Activated T-helper 1 cell treated with Interleukin-2 at 50 U/mL for 16 hours (primary cell): ENCODE measurements at places on chromosomes 12 and 14.

DNA sequence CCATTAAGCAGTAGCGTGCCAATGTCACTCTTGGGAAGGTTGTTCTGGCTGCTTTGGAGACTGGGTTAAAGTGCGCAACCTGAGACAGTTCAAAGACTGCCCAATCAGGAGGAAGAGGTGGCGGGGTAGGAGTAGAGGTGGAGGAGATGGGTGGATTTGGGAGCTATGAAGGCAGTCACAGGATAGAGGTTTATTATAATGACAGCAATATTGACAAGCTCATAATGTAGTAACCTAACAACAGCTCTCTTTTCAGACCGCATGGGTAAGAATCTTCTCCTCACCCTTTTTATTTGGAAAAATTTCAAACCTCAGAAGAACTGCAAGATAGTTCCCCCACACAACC, 5.3 kb upstream of the PSMD9 start:
- DNase-seq: no peak

DNA sequence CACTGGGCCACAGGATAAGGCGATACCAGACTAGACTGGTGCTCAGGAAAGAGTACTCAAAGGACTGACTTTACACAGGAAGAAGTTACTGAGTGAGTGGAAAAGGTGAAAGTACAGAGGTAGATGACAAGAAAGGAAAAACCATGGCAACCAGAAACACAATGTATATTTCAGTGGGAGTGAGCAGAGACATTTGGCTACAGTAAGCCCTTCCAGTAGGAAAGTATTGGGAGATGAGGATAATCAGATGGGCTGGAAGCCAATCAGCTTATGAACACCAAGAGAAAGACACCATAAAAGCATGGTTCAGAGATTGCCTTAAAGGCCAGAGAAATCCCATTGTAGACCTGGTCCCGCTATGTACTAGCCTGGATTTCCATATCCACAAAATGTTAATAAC, 51.6 kb downstream of the TMTC1 start:
- no peak for DNase-seq

DNA sequence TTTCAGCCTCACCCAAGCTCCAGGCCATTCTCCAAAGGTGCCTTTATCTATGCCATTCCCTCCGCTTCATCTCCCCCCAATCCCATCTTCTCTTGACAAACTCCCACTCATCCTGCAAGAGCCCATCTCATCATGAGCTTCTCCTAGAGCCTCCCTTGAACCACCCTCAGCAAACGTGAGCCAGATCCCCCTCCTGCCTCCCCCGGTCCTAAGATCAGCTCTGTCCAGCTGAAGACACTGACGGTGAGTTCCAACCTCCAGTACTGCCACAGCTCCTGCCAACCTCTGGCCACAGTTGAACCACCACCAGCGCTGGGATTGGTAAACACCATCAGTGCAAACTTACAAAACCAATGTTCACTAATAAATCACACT, 124.6 kb downstream of the BCL11B start:
- DNase-seq: no peak

DNA sequence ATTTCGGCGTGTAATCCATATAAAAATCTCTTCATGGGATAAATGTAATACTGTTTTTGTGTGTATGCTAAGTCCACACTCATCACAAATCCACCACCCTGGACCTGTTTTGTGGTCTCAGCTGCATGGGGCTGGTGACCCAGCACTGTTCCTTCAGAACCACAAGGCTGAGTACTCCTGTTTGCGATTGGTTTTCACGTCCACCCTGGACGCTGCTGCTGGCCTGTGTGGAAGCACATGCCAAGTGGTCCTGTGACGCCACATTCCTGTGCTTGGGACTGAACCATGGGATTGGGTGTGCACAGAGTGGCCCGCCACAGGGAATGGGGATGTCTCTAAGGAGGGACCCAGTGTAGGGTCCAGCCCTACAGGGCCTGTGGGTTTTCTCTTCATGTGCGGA, 4.3 kb downstream of the PUS1 start:
- no peak for DNase-seq

- DNase-seq: peak; percentile 5
These were observed 2.1 kb upstream of the PLEK2 start for GRCh38 chr14:67413806-67414769.

DNA sequence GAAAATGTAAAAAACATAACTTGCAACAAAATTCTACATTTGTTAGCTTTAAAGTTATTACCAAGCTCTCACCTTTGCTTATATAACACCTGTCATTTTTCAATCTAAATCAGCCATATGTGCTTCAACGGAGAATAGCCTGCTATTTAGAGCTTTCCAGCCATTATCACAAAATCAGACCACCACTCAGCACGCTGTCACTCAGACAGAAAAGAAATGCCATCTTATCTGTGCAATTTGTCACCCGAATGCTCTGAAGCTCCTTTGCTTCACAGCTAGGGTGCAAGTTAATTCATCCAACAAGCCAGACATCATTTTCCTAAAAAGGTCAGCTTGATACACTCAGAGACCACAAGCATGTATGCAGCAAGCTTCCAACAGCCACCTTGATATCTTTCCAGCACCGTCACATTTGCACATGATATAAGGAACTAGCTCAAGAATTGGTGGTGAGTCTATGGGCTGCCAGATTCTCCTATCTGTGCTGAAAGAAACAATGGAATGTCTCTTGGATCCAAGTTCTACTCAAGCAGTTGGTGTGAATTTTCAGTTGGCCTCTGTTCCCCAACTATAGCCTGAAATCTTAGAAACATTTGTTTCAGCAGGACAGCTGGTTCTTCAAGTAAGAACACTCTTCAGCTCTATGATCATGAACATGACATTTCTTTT, 20.0 kb upstream of the IFNG-AS1 start:
- no peak for DNase-seq

DNA sequence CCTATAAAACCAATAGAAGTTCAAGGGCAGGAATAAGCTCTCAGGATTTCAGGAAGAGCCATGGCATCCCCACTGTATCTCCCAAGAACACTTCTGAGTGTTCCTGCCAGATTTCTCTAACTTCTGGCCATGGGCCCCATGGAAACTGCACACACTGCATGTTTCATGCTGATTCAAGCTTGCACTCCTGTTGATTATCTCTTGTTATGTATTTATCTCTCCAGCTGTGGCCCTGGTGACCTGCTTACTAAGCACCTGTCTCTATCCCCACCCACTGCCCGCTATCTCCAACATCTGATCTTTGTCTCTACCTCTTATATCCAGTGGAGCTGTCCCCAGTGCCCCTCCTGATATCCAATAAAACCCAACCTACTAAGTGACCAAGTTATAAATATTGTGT, 285.3 kb downstream of the PDZRN4 start:
- DNase-seq: no peak

DNA sequence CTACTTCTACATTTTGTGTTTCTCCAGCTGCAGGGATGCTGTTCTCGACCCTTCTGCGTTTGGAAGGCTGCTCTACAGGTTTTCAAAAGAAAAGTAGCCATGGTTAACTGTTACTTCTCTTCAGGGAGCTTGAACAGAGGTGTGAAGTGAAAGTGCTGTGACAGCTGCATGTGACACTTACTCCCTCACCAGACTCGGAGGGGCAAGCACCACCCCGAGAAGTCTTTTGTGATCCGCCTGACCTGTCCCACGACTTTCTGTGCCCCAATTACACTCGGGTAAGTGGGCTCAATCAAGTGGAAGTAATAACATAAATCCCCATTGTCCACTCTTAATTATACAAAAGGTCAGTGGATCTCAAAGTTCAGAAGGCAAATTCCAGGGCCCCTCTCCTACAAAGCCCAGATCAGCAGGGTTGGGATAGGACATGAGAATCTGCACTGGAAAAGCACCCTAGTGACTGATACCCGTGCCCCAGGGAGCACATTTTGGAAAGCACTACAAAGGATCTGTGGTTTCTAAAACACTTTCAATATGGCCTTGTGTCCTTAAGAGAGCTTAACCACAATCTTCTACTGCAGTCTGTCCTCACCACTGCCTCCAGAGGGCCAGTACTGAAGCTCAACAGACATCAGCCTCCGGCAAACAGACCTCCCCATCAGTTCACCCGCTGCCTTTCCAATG, 11.5 kb downstream of the FICD start:
- DNase-seq: no peak

- no peak for DNase-seq
These were observed 12.7 kb downstream of the BDKRB1 start for GRCh38 chr14:96268431-96269358.

DNA sequence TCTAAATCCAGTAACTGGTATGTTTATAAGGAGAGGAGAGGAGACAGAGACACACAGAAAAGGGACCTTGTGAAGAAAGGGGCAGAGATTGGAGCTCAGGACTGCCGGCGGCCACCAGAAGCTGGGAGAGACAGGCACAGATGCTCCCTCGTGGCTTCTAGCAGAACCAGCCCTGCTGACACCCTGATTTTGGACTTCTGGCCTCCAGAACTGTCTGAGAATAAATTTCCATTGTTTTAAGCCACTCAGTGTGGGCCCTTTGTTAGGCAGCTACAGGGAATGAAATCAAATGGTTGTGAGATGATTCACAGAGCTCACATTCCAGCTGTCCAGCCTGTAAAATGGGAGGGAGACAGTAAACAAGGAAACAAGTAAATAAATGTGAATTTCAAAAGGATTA, 47.6 kb downstream of the TMEM132C start:
- no peak for DNase-seq

DNA sequence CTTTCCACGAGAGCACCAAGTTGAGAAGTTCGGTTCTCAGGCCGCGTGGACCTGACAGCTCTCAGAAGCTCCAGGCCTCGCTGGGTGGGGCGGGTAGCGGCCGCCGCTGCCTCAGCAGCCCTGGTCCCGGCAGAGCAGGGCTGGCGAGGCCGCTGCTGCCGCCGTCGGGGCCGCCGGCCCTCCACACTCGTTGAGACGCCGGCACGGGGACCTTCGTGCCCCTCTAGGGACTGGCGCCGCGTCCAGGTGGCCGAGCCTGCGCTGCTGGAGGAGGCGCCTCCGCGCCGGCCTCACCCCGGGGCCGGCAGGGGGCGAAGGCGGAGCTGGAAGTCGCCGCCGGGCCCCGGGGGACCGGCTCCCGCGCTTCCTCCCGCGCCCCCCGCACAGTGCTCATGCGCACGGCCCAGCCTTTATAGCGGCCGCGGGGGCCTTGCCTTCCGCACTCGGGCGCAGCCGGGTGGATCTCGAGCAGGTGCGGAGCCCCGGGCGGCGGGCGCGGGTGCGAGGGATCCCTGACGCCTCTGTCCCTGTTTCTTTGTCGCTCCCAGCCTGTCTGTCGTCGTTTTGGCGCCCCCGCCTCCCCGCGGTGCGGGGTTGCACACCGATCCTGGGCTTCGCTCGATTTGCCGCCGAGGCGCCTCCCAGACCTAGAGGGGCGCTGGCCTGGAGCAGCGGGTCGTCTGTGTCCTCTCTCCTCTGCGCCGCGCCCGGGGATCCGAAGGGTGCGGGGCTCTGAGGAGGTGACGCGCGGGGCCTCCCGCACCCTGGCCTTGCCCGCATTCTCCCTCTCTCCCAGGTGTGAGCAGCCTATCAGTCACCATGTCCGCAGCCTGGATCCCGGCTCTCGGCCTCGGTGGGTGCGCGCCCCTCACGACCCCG, at the start of gene COCH:
TSS of gene COCH (plus strand) at position 440 of the 879 bp plus-strand sequence. CDS start at position 820, 380 bp downstream.
- no peak for DNase-seq

DNA sequence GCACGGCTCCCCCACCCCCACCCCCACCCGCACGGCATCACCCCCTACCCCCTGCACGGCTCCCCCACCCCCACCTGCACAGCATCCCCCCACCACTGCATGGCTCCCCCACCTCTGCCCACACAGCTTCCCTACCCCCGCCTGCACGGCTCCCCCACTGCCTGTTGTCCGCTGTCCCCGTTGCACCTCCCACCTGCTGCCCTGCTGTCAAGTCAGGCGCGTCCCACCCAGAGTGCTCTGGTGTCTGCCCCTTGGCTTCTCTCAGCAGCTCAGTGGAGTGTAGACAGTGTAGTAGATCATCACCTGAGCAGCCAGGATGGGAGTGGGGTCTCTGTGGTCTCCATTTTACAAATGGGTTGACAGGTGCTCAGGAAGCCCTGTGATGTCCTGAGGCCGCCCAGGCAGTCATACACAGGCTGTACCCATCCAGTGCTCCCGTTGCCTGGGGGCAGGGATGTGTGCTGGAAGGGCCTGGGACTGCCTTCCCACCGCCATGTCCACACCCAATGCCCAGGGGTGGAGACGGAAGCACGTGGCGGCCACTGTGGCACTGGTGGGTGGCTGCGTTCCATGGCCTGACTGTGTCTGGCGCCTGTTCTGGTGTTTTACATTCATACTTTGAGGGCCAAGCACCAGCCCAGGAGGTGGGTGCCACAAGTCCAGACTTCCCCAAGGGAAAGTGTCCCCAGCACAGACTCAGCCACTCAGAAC, 32.5 kb downstream of the PACS2 start:
- no peak for DNase-seq

DNA sequence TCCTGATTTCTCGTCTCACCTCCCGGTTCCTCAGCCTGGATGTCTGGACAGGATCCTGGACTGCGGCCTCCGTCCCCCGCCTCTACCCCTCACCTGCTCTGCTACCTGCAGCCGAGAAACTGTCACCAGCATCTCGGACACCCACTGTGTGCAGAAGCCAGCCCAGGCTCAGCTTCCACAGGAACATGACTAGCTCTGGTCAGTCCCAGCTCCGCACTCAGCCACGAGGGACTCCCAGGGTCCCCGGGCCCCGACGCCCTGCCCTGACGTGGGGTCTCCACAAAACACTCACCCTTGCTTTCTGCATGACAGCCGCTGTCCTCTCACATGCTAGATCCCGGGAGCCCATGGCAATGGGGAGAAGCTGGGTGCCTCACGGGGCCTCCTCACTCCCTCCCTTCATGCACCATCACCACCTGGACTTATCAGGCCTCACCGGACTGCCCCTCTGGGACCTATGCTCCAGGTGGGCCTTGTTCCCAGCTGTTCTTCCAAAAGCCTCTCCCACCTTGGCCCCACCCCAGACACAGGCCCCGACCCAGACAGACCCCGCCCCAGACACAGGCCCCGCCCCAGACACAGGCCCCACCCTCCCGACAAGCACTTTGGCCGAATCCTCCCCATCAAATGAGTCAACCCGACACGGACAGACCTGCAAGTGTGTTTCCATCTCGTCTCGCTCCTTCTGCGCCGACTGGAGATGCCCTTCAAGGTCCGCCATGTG, 26.9 kb upstream of the ANKLE2 start:
- no peak for DNase-seq

DNA sequence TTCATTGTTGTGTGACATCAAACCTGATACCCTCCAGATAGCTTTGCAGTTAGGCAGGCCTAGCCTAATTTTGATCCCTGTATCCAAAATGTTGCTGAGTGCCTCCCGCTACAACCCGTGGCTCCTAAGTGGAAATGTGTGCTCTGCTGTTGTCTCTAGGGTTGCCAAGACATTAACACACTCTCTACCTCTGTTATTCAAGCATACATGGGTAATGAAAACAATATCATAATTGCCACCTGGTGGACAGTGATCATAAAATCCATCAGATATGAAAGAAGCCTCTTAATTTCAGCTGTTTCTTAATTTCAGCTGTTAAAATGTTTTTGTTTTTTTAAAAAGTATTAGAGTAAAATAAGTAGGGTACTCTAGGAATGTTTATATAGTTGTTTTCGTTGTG, 93.5 kb downstream of the PLEKHA5 start:
- DNase-seq: no peak

- DNase-seq: no peak
These were observed 18.9 kb upstream of the PLEKHH1 start for GRCh38 chr14:67514203-67514607.
